Cortex of kidney (tissue), 1 donor: ENCODE measurements at places on chromosomes 3 and 15.

GRCh38 chr3:113111011-113111707, 100.2 kb upstream of the BOC start:
- no peak for DNase-seq

GRCh38 chr15:81196576-81197254, at the start of gene IL16:
Gene IL16 (plus strand): TSS chr15:81196879. CDS start chr15:81225400, 28,521 bp downstream.
- no peak for DNase-seq

- DNase-seq: no peak
These were observed 72.0 kb upstream of the BLM start for GRCh38 chr15:90644952-90645725.

DNA sequence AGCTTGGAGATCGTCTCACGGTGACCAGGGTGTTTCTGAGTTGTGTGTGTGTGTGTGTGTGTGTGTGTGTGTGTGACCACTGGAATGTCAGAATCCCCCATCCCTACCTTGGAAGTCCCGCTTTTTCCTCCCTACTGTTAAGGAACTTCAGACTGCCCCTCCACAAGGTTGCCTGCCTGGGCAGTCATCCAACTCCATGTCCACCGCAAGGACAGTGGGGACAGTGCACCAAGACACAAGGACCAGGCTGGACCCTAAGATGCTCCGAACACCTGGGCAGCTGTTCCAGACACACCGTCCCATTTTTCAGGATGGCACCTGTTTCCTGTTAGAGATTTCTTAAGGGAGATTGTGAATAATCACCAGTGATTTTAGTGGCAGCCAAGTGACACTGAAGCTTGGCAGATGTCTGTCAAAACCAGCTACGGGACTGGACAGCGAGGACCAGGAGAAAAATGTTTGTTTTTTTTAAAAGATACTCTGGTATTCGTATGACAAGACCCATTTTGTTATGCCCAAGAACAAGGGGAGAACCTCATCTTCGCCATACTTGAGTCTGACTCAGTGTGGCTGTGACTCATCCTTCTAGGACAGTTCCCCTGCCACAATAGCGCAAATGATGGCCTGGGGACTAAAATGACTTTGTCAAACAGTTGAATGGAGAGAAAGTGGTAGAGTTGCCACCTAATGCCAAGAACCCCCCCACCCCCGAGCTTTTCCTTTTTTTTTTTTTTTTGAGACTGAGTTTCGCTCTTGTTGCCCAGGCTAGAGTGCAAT, 15.5 kb downstream of the PAQR9 start:
- DNase-seq: no peak

DNA sequence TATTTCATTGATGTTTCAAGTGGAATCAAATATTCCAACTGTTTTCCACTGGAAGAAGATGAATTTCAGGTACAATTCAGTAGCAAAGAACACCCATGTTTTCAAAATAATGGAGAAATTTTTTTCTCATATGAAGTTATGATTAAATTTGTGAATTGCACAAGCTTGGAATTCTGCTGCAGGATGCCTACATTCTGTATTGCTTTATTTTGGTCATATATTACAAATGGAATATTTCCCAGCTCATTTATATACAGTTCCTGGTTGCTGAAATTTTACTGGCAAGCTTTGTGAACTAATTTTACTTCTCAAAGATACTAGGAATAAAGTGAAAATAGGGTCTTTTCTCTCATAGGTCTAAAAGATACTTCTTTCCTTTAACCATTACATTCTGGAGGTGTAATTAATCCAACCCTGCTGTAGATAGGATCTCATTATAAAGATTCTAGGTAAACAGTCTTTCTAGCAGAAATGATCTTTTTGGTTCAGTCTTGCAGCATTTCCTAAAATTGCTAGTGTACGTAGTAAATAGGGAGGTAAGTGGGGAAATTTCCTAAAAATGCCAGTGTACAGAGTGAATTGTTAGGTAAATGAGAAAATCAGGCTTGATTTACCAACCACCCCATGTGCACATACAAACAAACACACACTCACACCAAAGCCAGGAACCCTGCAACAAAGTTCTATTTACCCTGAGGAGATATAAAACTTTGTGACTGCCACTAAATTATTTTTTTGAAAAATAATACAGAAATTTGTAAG, 393.5 kb upstream of the TPRG1 start:
- no peak for DNase-seq

GRCh38 chr15:78810362-78811123, 721 bp downstream of the ADAMTS7 start:
- no peak for DNase-seq

GRCh38 chr3:40764747-40765146, 240.0 kb downstream of the ZNF621 start:
- no peak for DNase-seq

DNA sequence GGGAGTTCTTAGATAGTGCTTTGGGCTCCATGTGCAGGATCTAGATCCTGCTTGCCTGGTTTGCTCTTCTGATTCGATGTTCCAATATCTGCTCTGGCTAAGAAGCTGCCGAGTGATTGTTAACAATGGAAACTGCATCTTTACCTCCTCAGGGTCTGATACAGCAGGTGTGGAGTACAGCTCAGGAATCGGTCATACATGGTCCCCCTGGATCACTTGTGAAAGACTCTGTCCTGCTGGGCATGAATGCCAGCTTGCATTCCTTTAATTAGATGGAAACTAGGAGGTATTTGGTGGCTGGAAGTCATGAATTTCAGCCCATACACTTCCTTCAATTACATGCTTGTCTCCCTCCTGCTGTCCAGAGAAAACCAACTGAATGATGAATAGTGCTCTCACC, 95.3 kb downstream of the CHRNA7 start:
- no peak for DNase-seq

GRCh38 chr3:156772588-156773206, 53.5 kb upstream of the LEKR1 start:
- no peak for DNase-seq

DNA sequence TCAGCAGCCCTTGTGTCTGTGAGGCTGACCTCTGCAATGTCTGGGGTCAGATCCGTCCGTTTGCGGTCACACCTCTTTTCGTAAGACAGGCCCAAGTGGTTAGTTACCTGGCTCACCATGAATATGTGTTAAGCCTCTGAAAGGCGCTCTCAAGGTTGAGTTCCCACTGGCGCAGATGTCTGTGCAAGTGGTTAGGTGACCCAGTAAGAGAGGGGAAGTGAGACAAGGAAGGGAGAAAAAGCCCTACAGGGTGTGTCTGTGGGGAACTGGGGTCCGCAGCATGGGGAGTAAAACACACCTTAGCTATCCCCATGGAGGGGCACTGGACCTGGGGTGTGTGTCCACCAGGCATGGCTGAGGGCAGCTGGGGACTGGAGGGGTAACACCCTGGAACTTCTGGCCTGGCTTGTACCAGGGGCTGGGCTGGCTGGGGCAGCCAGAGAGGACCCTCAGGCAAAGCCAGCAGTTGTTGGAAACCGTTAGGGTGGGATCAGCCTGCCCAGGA, 391.6 kb upstream of the PROK2 start:
- no peak for DNase-seq

GRCh38 chr15:31383139-31383538, 56.5 kb downstream of the KLF13 start:
- DNase-seq: no peak

DNA sequence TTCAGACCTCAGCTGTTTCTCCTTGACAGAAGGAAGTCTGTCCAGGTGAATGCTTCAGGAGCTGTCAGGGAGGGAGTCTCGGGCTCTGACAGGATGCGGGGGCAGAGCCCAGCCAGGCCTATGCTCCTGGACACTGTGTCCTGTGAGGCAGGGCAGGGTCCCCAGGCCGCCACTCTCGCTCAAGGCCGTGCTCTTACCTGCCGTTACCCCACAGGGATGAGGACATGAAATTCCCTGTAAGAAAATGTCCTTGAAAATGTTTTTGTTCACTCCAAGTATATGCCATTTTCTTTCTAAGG, 63.9 kb downstream of the BOC start:
- no peak for DNase-seq

DNA sequence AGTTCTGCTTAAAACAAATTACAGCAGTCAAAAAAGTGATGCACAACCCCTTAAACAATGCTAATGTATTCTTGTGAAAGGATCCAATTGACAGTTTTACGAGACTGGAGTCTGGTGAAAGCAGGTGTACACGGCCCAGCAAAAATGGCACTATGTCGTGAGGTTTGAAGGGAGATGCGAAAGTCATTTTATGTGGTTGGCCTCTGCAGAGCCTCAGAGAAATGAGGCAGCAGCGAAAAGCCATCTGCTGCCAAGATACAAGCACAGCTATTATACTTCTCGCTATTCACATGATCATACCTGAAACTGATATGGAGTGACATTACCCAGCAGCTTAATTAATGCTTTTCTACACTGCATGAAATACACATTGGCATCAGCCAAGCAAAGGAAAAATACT, 36.4 kb downstream of the MECOM start:
- DNase-seq: no peak

DNA sequence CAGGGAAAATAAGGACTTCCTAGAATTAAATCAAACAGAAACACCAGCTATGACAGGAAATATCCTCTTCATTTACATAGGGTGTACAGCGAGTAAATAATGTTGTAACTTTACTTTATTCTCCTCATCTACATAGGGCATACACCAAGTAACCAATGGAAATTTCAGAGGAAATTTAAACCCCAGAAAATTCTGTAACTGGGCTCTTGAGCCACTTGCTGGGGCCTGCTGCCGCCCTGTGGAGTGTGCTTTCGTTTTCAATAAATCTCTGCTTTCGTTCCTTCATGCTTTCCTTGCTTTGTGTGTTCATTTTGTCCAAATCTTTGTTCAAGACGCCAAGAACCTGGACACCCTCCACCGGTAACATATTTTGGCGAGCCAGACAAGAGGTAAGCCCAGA, 990.4 kb upstream of the CADM2 start:
- no peak for DNase-seq

GRCh38 chr3:38952721-38953120, 99.0 kb downstream of the SCN11A start:
- DNase-seq: no peak

DNA sequence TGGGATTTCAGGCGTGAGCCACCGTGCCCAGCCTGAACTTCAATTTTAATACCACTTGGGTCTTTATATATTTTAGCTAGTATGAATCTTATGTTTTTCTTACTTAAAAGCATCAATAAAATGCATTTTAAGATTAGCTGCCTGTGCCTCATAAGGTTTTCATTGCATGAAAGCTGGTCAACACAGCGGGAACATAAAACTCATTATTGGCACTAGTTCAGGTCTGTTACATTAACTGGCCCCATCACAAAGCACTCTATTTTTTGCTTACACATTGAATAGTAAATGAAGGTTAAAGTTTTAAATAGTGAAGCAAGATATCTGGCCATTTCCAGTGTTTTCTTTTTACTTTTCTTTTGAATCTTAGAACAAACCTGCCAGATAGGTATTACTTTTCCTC, 145.6 kb upstream of the LYSMD4 start:
- no peak for DNase-seq

GRCh38 chr15:31127596-31128261, 26.2 kb upstream of the TRPM1 start:
- DNase-seq: no peak

- no peak for DNase-seq
These were observed 780 bp downstream of the RPL22L1 start for GRCh38 chr3:170869239-170869590.
